SK-N-SH (cell line): ENCODE measurements at places on chromosomes 5 and 9. TPM values are rescaled to one million over a fixed set of nuclear protein-coding genes. Genes with fewer than 3 reads are reported as not detected.

Gene MARCOL
- not detected in 2 replicates for polyA plus RNA-seq

Gene FBP2
- polyA plus RNA-seq = not detected in 2 replicates

DNA sequence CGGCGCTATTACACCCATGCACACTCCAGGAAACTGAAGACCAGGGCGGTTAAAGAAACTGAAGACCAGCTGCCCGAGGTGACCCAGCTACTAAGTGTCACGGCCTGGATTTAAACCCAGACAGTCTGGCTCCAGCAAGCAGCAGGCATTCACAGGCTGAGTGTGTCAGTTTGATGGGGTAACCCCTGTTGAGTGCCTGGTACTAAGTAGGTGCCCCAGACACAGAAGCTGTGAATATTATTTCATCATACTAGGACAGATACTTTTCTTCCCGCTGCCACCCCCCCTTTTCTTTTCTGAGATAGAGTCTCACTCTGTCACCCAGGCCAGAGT, 7.3 kb downstream of the ENG start:
- no peak for DNase-seq

- no peak for DNase-seq
Observed at GRCh38 chr5:80917631-80918030, 42.5 kb upstream of the RASGRF2 start.

DNA sequence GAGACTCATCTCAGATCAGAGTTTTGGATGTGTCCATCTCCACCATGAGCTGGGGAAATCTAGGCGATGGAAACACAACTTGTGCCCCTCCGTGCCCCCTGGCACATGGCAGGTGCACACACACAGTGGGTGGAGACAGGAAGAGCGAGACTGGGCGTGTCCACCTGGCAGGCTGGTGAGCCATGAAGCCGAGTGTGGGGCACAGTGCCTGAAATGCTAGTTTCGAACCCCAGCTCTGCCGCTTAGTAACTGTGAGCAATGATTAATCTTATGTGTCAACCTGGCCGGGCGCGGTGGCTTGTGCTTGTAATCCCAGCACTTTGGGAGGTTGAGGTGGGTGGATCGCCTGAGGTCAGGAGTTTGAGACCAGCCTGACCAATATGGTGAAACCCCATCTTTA, 80.8 kb upstream of the RNU6ATAC start:
- no peak for DNase-seq

DNA sequence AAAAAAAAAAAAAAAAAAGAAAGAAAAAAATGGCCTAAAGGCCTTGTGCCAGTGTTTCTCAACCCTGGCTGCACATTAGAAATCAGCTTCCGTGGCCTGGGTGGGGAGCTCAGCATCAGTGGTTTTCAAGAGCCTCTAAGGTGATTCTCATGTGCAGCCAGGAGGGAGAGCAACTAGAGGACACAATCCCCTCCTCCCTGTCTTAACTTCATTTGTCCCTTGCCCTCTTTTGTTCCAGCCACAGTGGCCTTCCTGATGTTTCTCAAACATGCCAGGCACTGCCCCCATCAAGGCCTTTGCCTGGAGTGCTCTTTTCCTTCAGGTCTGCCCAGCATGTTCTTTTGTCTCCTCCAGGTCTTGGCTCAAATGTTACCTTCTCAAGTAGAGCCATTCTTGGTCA, 42.4 kb downstream of the HOMER1 start:
- DNase-seq = no peak
